Activated CD4-positive, alpha-beta T cell treated with anti-CD3 and anti-CD28 coated beads, Interleukin-2, amount 10 ng/mL, durations not matched to agents 7 days and 5 days (primary cell): ENCODE measurements at places on chromosomes 2 and 18.

- DNase-seq = peak; percentile 65
These were observed 67.9 kb downstream of the LRRFIP1 start for GRCh38 chr2:237695201-237695780.

GRCh38 chr2:144015036-144015435 lies 504.9 kb downstream of the ZEB2 start:
- DNase-seq = no peak

GRCh38 chr2:231521-232185 lies 32.2 kb downstream of the SH3YL1 start:
- no peak for DNase-seq

GRCh38 chr18:5238371-5238976 lies 41.4 kb upstream of the AKAIN1 start:
- peak; percentile 28 for DNase-seq

- no peak for DNase-seq
These were observed 272.9 kb downstream of the CDH20 start for GRCh38 chr18:61606068-61606660.

GRCh38 chr2:147173798-147174197 lies 671.0 kb upstream of the ACVR2A start:
- no peak for DNase-seq

- peak; percentile 11 for DNase-seq
These were observed 182.3 kb downstream of the INO80D start for GRCh38 chr2:205903549-205904129.

DNA sequence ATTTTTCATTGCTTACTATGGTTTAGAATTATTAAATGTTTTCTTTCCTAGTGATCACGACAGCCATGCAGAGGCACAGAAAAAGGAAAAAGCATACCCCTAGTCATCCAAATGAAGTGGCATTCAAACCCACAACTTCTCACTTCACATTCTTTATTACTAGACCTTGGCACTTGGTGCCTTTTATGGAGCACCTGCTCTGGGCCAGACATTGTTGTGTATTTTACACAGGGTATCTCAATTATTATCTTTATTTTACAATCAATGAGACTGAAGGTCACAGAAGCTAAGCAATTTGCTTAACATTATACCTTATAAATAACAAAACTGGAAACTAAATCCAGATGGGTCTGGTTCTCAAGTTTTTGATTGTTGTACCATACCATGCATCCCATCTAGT lies 235.3 kb downstream of the LRATD1 start:
- DNase-seq = no peak

GRCh38 chr2:48510329-48510728 lies 19.6 kb upstream of the STON1 start:
- no peak for DNase-seq

DNA sequence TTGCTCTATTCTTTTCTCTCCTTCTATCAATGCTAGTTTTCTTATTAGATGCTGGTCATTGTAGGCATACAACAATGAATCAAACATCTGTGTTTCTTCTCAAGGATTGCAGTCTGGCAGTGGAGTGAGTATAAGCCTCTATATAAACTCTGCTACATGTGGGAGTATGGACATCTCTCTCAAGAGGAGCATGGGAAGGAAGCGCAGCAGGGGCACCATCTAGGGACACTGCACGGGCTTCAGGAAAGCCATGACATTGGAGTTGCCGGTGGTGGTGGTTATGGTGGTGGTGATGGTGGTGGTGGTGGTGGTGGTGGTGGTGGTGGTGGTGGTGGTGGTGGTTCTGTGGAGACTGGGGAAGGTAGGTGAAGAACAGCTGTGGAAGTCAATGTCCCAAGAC lies 462.6 kb downstream of the RNF144A start:
- DNase-seq = no peak

DNA sequence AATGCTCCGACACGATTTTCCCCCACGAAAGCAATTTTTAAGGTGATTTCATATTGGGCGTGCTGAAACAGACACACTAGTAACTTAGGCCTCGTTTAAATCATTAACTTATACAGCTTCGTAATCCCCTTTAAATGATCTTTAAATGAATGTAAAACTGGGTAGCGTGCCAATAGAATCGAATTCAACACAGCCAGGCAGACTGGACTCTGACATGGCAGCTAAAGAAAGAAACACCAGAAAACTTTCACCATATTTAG lies 2.4 kb upstream of the ID2 start:
- DNase-seq = no peak

- peak; percentile 34 for DNase-seq
These were observed 125.9 kb upstream of the RNF152 start for GRCh38 chr18:62018759-62019041.
